IPS-NIHi11 (cell line): ENCODE measurements at places on chromosomes 12 and 14.

DNA sequence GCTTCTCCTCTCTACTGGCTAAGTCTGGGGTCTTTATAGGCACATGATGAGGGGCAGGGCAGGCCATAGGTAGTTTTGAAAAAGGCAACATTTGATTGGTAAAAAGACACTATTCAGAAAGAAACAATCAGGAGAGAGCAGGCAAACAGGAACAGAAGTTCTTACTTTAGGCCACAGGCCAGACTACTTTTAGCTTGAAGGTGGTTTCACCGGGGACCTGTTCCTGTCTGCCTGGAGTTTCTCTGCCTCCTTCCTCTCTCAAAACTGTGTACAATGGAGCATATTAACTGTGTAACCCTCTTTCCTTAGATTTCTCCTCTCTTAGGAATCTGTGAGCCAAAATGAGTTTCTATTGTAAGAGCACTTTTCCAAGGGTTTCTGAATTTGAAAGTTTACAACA is 167.9 kb upstream of the AVPR1A start:
- no peak for DNase-seq

GRCh38 chr12:16599081-16599480 is 6.9 kb downstream of the LMO3 start:
- DNase-seq = no peak

GRCh38 chr14:95659990-95660385 is 26.2 kb upstream of the TCL1B start:
- DNase-seq = no peak

DNA sequence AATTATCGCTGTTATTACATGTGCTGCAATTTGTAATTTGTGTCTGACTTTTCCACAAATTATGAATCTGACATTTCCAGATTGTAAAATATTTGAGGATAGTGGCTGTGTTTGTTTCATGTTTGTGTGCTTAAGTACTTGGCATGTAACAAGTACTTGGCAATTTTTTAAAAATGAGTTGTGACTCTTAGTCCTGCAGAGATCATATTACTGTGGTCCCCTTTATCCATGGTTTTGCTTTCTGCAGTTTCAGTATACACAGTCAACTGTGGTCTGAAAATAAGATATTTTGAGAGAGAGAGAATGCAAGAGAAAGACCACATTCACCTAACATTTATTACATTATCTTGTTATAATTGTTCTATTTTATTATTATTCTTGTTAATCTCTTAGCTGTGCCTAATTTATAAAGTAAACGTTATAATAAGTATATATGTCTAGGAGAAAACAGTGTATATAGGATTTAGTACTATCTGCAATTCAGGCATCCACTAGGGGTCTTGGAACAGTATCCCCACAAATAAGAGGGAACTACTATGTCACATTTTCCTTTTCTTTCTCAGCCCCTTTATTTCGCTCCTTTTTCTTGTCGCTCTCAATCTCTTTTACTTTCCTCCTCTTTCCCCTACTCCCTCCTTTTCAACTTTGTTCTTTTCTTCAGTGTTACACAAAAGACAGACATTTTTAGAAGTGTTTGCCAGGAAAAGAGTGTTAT is 176.1 kb downstream of the FUT8 start:
- no peak for DNase-seq
